ENCODE measurements at places on chromosomes 7 and 10.

GRCh38 chr10:30371954-30372353, 22.9 kb upstream of the MTPAP start:
- DNase-seq = no peak
- no peak overlapping the region for H3K27ac ChIP-seq
- H3K27me3 ChIP-seq = no peaks in the 10 kb centered on the region
- H3K4me3 ChIP-seq = no peak overlapping the region

- no peak overlapping the region for H3K27ac ChIP-seq
- no peaks in the 10 kb centered on the region for H3K36me3 ChIP-seq
- no peak overlapping the region for H3K4me3 ChIP-seq
- DNase-seq = no peak
These were observed 17.0 kb downstream of the PRKCQ start for GRCh38 chr10:6563075-6563474.

GRCh38 chr7:134948736-134949135, 37.6 kb upstream of the AGBL3 start:
- no peak overlapping the region for H3K27ac ChIP-seq
- H3K36me3 ChIP-seq = peaks cover 100% of the 10 kb centered on the region

GRCh38 chr10:97336446-97336845, 1.9 kb upstream of the FRAT2 start:
- H3K27me3 ChIP-seq = no peaks in the 10 kb centered on the region
- H3K4me3 ChIP-seq = no peak overlapping the region
- H3K4me1 ChIP-seq = peaks cover 44% of the 10 kb centered on the region
- no peak overlapping the region for H3K27ac ChIP-seq

GRCh38 chr7:14252458-14252857, 263.0 kb upstream of the ETV1 start:
- H3K27me3 ChIP-seq = no peaks in the 10 kb centered on the region
- H3K36me3 ChIP-seq = no peaks in the 10 kb centered on the region
- H3K4me3 ChIP-seq = no peak overlapping the region
- no peaks in the 10 kb centered on the region for H3K4me1 ChIP-seq

DNA sequence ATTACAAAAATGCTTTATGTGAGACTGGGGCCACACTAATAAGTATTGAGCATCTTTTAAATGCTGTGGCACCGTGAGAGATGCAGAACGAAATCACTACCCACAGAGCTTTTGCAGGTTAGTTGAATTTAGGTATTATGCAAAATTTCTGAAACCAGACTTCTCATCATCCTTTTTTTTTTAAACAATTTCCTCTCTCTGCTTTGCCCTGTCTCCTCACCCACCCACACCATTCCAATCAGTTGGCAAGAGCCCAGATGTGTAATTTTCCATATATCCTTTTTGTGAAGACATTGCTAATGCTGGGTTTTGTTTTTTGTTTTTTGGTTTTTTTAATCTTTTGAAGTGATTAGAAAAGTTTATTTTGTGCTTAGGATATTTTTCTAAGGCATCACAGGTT, 1.1 kb downstream of the YAE1 start:
- peak overlapping the region; percentile 84 for H3K4me3 ChIP-seq
- no peaks in the 10 kb centered on the region for H3K27me3 ChIP-seq
- no peak for DNase-seq
- peaks cover 6% of the 10 kb centered on the region for H3K36me3 ChIP-seq

Measured in heart left ventricle (tissue), 16 donors.